Adrenal gland (tissue), 19 donors: ENCODE measurements at places on chromosomes 1 and 21. TPM values are rescaled to one million over a fixed set of nuclear protein-coding genes. Genes with fewer than 3 reads are reported as not detected.
A peak's percentile ranks its signal among the peaks of the same experiment; 100 is the strongest.

LMOD1 gene
- total RNA-seq = 67.6 TPM

SZT2 gene
- total RNA-seq = 24.8 TPM

ADORA3 gene
- total RNA-seq = 20.9 TPM

IPO13 gene
- 35.0 TPM for total RNA-seq

TEX38 gene
- total RNA-seq = not detected

SYCP1 gene
- not detected for total RNA-seq

CYP4Z1 gene
- total RNA-seq = 0.16 TPM

FMOD gene
- total RNA-seq = 6.6 TPM

CEP350 gene
- total RNA-seq = 47.8 TPM

VCAM1 gene
- total RNA-seq = 233 TPM

GRCh38 chr1:202124142-202124541, 1.4 kb downstream of the GPR37L1 start:
- no peak for DNase-seq
- no peaks in the 10 kb centered on the region for H3K36me3 ChIP-seq
- no peaks in the 10 kb centered on the region for H3K27me3 ChIP-seq
- H3K4me3 ChIP-seq = no peak overlapping the region
- no peaks in the 10 kb centered on the region for H3K4me1 ChIP-seq

- H3K4me1 ChIP-seq = no peaks in the 10 kb centered on the region
- DNase-seq = no peak
- H3K4me3 ChIP-seq = no peak overlapping the region
- no peaks in the 10 kb centered on the region for H3K27me3 ChIP-seq
Measured at GRCh38 chr1:61266738-61267137, 184.4 kb downstream of the NFIA start.

- H3K36me3 ChIP-seq = no peaks in the 10 kb centered on the region
- H3K27me3 ChIP-seq = no peaks in the 10 kb centered on the region
- peak overlapping the region; percentile 78 for H3K4me3 ChIP-seq
- peaks cover 18% of the 10 kb centered on the region for H3K4me1 ChIP-seq
- H3K27ac ChIP-seq = peak overlapping the region; percentile 89
Measured at GRCh38 chr21:37562920-37563640, 196.5 kb downstream of the DYRK1A start.

GRCh38 chr1:209803568-209803967, 2.4 kb downstream of the IRF6 start:
- no peak overlapping the region for H3K4me3 ChIP-seq
- no peak overlapping the region for H3K27ac ChIP-seq
- no peaks in the 10 kb centered on the region for H3K36me3 ChIP-seq
- no peak for DNase-seq

DNA sequence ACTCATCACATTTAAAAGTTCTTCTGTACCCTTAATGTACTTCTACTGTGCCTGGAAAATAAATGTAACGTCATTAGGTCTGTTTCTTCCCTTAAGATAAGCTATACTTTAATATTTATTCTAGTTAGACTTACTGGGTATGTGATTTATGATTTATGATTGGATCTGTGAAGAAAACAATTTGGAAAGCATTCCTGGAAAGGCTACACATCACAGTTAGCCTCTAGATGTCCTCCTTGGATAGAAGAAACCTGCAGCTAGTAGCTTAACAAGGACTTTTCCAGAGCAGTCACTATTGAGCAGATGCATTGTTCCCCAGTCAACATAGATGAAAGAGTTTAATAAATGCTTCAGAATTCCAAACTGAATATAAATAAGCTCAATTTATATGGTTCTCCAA, 22.2 kb upstream of the ABL2 start:
- H3K27ac ChIP-seq = no peak overlapping the region
- no peak for DNase-seq
- no peak overlapping the region for H3K4me3 ChIP-seq
- no peaks in the 10 kb centered on the region for H3K27me3 ChIP-seq
- no peaks in the 10 kb centered on the region for H3K36me3 ChIP-seq
- no peaks in the 10 kb centered on the region for H3K4me1 ChIP-seq

DNA sequence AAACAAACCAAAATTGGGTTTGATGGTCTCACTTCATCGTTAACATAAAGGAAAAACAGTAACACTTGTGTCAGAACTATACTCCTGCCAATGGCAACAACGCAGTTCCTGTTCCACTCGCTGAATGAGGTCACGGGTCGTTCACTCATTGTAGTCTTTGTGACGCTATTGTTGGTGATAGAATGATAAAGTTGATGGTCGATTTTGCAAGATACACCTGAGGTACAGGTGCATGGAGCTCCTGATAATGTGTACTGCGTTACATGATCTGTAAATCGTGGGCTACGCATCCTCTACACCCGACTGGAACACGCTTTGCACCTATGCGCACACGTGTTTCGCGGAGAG, 391 bp upstream of the CENPS start:
- peaks cover 20% of the 10 kb centered on the region for H3K4me1 ChIP-seq

- peaks cover 9% of the 10 kb centered on the region for H3K4me1 ChIP-seq
- H3K27me3 ChIP-seq = no peaks in the 10 kb centered on the region
- no peak overlapping the region for H3K4me3 ChIP-seq
- DNase-seq = no peak
- no peaks in the 10 kb centered on the region for H3K36me3 ChIP-seq
- H3K27ac ChIP-seq = no peak overlapping the region
Measured at GRCh38 chr1:64569411-64569810, 99.5 kb downstream of the CACHD1 start.

- no peaks in the 10 kb centered on the region for H3K36me3 ChIP-seq
- H3K4me1 ChIP-seq = no peaks in the 10 kb centered on the region
- H3K27ac ChIP-seq = no peak overlapping the region
- no peak overlapping the region for H3K4me3 ChIP-seq
- peak; percentile 51 for DNase-seq
Measured at GRCh38 chr1:53521924-53522552, 62.8 kb downstream of the DMRTB1 start.

DNA sequence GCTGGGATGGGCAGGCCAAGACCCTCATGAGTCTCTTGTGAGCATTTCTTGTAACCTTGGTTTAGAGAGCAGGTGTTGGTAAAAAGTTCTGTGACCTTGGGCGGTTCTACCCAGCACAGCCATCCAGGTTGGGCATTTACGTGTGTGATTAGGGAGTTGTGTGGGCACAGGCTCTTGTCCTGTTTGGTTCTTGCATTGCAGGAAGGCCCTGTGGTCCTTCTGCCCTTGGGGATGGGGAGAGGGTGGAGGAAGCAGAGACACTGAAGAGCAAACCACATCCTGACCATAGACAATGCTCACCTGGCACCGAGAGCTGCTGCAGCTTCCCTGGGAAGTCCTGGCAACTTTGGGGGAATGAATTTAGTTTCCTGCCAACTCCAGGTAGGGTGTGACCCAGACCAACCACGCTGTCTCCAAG, 25.6 kb downstream of the RNF187 start:
- no peaks in the 10 kb centered on the region for H3K36me3 ChIP-seq
- no peak overlapping the region for H3K27ac ChIP-seq
- no peak for DNase-seq
- no peak overlapping the region for H3K4me3 ChIP-seq
- no peaks in the 10 kb centered on the region for H3K4me1 ChIP-seq
